ENCODE measurements at places on chromosomes 1 and 21.

DNA sequence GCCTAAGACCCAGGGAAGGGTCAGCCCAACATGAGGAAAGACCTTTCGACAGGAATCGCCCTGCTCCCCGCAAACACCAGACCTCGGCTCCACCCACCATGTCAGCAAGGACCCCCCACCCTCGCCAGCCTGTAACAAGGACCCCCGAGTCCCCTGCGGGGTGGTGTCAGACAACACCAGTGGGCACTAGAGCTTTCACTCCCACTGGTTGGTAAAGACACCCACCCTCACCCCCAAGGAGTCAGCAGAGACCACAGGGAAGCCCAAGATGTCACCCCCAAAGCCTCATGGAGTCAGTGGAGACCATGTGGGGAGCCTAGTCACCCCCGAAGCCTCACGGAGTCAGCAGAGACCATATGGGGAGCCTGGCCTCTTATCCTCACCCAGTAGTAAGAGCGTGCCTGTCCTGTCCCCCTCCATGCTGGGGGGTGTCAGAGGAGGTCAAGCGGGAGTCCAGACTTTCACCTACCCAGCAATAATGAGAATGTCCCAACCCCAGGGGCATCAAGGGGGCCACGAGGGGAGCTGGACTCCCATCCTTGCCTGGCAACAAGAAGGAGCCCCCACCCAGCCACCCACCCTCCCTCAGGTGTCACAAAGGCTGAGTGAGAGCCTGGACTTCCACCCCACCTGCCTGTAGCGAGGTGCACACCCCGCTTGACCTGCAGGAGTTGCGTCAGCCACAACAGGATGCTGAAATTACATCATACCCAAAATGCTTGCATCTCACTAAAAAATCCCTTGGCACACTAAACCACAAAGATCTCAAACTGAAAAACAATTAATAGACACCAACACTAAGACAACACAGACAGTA is 24.8 kb downstream of the SLC19A1 start:
- DNase-seq, result no peak

DNA sequence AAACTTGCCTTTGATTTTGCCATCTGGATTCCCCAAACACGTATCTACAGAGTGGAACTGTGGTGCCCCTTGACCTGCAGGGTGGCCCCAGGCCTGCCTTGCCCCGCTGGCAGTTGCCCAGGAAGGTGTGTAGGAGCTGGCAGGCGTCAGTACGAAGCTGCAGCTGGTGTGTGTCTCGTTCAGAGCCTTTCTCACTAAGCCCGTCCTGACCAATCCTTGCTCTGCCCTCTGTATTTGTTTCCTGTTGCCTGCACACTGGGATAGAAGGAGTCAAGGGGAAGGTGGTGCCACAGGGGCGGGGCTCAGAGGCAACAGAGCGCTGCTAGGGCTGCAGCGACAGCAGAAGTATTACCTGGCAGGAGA is 5.2 kb upstream of the VSIG8 start:
- no peak for DNase-seq

DNA sequence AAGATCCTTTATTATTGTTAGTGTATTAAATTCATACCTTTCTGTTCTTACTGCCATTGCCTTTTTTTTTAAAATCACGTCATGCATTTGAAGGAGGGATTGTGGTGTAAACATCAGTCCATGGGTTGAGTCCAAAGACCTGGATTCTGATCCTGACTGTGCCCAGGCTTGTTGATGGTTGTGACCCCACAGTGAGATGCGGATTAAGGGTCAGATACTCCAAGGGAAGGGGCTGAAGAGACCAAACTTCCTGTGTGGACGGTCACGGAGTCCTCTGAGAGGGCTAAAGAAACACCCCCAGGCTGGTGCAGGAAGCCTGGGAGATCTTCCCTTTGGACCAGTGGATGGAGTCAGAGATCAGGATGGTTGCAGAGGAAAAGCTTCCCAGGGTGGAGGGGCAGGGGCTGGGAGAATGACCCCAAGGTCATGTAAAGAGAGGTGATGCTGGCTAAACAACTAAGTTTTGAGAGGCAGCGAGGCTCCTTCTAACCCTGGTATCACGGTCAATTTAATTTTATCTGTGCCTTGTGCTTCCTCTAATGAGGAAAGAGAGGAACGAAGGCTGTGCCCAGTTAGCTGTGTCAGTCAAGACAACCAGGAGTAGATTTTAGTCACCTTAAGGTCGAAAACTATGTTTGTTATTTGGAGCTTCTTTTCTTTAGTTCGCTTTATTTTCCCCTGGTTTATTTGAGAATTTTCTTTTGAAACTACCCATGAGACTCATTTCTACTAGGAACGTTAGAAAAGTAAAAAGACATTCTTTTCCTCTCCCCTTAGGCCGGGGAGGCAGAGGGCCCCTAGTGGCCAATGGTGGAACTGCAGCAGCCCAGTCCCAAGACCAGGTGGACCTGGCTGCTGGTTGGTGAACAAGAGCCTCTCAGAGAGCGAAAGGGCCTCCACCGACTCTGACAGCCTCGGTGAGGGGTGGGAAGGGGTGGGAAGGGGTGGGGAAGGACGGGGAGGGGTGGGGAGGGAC is 8.7 kb upstream of the GPR161 start:
- peak; percentile 90 for DNase-seq

DNA sequence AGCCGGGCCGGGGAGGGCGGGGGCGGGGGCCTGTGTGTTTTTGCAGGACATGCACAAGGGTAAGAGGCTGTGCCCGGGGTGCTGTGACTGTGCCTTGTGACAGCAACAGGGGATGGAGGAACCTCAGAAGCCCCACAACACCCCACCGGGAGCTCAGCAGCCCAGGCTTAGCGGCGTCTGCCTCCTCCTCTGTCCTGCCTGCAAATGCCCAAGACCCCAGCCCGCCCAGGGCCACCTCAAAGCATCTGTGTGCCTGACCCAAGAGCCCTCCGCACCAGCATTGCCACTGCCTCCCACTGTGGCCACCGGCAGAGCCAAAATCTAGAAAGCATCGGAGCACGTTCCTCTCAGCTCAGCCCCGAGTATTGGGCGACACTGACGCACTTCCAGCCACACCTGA is 2.7 kb upstream of the ACTRT2 start:
- no peak for DNase-seq

DNA sequence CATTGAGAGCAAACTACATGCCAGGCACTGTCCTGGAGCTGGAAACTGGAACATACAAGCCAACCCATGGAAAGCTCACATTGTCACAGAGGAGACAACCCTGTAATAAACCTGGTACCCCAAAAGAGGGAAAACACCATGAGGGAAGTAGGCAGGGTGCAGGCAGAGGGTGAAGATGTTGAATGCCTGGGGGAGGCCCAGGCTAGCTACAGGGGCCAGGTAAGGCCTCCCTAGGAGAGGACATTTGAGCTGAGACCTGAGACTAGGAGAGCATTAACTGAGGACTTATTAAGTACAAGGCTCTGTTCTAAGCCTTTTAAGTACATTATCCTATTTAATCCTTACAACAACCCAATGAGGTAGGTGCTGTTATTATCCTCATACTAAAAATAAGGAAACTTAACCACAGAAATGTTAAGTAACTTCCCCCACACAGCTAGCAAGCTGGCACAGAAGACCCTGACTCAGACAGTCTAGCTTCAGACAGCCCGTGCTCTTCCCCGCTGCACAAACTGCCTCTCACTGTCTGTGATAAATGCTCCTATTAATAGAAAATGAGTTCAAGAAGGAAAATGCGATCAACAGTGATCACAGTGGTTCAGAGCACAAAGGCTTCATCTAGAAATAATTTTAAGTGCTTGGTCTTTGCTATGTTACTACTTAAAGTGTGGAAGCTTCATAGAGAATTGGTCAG is 41.8 kb downstream of the ZNF281 start:
- no peak for DNase-seq

DNA sequence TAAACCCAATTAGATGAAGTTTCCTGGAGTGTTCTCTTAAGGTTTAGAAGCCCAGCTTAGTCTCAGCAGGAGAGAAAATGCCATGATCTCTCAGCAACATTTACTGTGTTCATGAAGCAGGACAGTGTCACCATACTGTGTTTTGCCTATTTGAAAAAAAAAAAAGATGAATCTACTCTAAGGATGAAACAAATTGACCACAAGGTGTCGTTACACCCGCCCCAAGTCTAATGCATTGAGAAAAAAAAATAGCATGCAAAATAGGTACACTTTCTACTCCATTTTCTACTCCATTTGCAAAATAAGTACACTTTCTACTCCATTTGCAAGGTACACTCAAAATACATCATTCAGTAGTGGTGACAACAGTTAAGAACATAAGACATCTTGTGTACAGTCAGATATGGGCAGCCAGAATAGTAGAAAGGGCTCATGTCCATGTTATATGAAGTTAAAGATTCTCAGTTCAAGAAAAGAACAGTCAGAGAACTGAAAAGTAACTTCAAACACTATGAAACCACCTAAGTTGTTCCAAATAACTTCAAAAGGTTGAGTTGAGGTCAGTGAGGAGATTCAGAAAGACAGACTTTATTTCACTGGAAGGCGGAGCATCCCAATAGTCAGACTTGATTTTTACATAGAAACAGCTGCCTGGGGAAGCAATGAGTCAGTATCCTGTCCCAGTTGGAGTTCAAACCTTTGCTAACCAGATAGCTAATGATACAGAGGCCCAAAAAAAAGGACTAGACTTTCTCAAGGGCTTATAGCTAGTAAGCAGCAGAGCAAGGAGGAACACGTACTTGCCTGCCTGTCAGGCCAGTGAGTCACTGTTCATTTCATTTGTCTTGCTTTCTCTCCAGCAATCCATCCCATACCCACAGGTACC is 13.3 kb downstream of the PLPPR5 start:
- DNase-seq, result no peak

DNA sequence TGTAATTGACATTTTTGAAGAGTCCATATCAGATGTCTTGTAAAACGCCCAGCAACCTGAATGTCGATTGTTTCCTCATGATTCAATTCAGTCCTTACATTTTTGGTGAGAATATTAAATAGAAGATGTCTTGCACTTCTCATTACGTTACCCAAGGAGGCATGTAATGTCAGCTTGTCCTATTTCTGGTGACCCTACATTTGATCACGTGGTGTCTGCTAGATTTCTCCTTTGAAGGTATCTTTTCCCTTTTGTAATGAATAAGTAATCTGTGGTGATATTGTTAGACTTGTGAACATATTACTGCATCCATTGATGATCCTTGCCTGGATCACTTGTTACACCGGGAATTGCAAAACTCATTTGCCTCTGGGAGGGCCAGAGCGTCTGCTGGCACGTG is 87.6 kb upstream of the DISP3 start:
- DNase-seq, result no peak

DNA sequence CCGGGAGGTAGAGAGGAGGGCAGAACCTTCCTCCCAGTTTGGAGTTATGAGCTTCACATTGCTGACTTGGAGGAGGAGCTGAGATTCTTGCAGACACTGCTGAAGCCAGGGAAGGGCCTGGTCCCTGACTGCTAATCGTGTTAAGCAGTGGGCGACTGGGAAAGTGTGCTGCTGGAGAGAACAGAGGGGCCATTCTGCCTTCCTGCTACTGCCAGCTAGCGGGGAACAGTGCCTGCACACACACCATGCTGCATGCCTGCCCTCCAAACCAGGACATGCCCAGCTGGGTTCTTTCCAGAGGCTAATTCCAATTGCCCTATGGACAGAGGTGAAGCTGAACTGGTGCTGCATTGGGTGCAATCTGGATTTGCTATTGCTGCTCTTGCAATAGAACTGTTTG is 281.4 kb downstream of the AJAP1 start:
- no peak for DNase-seq

DNA sequence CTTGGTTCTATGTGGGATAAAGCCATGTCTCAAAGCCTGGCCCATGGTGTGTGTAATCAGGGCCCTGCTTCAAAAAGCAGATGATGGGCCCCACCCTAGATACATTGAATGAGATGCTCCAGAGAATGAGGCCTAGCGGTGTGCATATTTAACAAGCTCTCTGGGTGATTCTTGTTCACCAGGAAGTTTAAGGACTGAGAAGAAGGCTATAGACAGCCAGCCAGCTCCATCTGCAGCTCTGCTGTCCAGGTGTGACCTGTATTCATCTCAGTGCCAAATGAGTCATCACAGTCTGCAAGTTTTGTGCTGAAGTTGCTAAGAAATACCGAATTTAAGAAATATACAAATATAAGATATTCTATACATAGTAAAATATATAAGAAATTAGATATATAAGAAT is 182.0 kb upstream of the RUNX1 start:
- DNase-seq, result no peak

GRCh38 chr1:39301606-39302005 is 97.1 kb downstream of the MACF1 start:
- no peak for DNase-seq

DNA sequence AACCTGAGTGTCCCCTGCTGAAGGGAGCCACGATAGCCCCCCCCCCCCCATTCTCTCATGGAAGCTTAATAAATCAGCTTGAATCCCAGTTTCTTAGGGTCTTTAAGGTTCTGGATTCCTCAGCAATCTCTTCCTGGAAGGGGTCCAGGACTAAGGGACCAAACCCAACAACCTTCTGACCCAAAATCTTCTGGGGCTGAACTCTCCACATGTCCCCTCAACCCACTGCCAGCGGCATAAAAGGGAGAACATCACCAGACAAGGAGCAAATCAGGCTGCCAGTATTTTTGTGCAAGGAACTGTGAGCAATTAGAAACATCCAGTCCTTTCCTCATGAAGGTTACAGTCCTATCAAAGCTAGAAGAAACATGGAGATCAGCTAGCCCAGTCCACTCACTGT is 12.7 kb upstream of the LORICRIN start:
- no peak for DNase-seq

- peak; percentile 23 for DNase-seq
These were observed 8.2 kb downstream of the HAPLN2 start for GRCh38 chr1:156627313-156627880.

- DNase-seq, result no peak
These were observed 187.1 kb downstream of the HIVEP3 start for GRCh38 chr1:41731516-41732030.

DNA sequence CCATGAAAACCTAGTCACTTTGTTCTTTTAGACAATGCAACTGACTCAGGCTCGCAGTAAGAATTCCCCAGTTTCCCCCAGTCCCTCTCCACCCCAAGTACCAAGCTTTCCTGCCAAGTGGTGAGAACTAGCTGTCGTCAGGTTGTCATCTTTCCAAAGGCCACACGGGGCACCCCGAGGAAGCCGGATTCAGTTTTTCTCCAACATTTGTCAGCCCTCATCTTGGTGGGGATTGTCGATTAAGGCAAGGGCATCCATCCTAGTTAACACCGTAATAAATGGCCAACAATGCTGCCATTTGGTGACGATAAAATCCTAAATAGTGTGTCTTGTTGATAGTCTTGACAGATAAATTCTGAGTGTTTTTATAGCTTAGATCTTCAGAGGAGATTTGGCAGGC is 55.9 kb upstream of the PROX1 start:
- no peak for DNase-seq

DNA sequence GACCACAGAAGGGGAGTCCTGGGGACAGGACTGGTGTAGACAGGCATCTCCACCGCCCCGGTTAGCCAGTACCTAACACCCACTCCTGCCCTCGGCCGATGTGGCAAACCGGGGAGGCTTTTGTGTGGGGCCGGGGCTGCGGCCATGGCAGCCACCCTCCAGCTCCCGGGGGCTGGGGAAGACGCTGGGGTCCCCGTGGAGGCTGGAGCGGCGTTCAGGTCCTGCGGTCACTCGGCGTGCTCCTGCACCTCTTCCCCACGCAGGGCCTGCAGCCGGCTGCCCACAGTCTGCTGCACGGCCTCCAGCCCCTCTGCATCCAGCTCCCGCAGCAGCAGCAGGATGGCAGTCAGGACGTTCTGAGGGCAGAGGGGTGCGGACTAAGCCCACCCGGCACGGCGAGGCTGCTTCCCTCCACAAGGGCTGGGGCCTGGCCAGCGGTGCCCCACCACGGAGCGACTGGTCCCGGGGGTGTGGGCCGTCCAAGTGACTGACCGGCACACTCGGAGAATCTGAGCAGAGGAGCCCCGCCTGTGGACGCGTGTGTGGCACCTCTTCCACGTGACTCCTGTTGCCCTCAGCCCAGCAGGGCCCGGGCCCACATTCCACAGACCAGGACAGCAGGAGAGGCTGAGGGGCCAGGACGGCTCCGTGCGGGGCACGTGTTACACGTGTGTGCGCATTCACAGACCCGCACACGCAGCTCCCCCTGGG is 9.1 kb downstream of the CFAP410 start:
- DNase-seq, result no peak

Data from stimulated activated CD4-positive, alpha-beta T cell treated with anti-CD3 and anti-CD28 coated beads, Interleukin-4, amount 100 ng/mL, for 1 hour (primary cell).